T-helper 1 cell (primary cell): ENCODE measurements at places on chromosomes 7 and 10.
A peak's percentile ranks its signal among the peaks of the same experiment; 100 is the strongest.

DNA sequence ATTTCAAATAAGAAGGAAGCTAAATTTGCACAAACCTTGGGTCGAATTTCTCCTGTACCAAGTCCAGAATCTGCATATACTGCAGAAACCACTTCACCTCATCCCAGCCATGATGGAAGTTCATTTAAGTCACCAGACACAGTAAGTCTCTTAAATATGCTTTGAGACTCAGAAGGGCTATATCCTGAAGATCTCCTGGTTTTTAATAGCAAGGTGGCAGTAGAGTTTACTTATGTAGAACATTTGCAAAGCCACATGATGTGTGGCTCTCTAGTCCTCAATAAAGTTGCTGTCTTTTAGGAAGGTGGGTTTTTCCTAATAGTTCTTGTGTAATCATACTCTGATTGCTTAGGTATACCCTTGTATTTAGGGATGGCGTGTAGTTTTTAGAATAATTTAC lies 8.7 kb downstream of the DBF4 start:
- no peak for DNase-seq

GRCh38 chr7:16810112-16810511 lies 5.3 kb upstream of the AGR2 start:
- DNase-seq: no peak

GRCh38 chr7:94060752-94061151 lies 56.6 kb upstream of the BET1 start:
- no peak for DNase-seq

- DNase-seq: no peak
Measured at GRCh38 chr10:87675396-87676376, 16.0 kb downstream of the PAPSS2 start.

DNA sequence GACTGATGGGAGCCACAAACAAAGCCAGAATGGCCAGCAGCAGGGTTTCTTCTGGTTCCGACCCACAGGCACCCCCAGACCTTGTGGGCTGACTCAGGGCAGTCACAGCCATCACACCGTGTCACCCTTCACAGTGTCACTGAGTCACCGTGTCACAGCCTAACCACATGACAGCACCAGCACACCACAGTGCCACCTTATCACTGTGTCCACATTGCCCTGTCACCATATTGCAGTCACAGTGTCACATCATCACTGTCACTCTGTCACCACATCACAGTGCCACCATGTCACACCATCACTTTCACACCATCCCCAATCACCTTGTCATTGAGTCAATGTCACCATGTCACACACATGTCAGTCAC lies 77.0 kb downstream of the OAT start:
- DNase-seq: no peak

- no peak for DNase-seq
Measured at GRCh38 chr10:102647443-102648268, 3.4 kb downstream of the TRIM8 start.

GRCh38 chr7:138948403-138948802 lies 32.8 kb downstream of the KIAA1549 start:
- no peak for DNase-seq

GRCh38 chr7:30969604-30969970 lies 5.8 kb downstream of the GHRHR start:
- DNase-seq: no peak

- DNase-seq: no peak
Measured at GRCh38 chr7:139582130-139582650, 58.7 kb downstream of the CLEC2L start.

DNA sequence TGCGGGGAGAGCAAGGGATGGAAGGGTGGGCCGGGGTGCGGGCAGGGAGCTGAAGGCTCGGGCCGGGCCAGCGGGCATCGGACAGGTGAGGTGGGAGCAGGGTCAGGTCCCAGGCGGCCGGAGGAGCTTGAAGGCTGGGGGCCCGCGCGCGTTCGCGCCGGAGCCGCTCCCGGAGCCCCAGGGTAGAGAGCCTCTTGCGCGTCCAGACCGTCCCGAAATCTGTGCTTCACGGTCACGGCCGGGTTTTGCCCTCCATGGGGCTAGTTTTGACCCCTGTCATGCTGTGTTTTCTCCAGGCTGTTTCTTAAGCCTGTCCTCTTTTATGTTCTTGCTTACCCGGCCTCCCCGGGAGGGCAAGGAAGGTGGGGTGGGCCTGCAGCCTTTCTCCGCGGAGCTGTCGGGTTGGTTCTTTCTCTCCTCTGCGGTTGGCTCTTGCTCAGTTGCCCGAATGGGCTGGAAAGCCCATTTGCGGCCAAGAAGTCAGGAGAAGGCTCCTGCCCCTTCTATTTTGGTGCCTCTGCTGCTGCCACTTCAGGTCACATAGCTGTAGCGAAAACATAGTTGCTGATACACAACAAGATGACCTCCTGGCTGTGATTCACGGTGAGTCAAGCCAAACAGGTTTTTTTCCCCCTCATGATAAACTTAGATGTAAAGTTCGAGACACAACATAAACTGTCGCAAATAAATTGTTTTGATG lies 650 bp downstream of the UBE2D1 start:
- peak; percentile 14 for DNase-seq

DNA sequence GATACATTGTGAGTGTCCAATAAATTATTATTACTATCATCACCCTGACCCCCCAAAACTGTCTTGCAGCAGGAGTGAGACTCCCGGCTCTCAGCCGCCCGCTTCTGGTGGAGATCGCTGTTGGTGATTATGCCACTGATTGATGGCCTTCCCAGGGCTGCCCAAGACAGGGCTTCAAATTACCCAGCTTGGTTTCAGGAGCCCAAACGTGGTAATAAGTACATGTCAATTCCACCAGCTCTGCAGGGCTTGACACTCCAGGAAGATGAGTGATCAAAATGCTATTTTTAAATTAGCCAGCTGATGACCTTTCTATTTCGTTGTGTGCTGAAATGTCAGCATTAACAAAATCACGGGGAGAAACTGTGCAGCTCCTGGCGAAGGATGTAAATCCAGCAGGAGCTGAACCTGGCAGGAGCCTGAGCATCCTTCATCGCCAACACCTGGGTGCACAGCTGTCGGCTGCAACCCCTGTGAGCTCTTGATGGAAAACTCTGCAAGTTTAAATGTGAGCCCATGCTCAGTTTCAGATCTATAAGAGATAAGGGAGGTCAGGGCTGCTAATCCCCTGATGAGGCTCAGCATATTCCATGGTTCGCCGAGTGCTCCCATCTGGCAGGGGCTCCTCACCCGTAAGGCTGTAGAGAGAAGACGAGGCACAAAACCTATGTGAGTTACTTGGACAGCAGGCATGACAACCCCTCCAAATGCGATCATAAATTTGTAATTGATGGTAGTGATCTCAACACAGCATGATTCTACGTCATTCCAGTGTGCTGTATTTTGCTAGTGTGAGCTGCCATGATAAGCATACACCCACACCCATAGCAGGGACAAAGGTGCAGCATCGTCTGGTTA lies 446.3 kb downstream of the TCERG1L start:
- DNase-seq: no peak

- no peak for DNase-seq
Measured at GRCh38 chr7:106721816-106722785, 61.1 kb upstream of the CCDC71L start.

GRCh38 chr7:125847692-125848091 lies 918.1 kb upstream of the POT1 start:
- no peak for DNase-seq

GRCh38 chr7:2123360-2123759 lies 109.4 kb downstream of the MAD1L1 start:
- no peak for DNase-seq

DNA sequence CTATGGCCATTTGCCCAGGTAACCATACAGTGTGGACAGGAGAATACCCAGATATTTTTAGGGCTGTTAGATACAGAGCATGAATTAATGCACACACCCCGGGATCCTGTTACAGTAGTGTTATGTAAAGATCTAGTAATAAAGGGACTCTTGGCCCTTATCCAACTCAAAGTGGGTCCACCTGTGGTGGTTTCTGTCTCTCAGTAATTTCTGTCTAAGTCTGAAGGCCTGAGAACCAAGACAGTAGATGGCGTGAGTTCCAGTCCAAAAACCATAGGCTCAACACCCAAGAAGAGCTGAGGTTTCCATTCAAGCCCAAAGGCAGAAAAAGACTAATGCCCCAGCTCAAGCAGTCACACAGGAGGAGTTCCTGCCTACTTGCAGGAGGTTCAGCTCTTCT lies 277.7 kb downstream of the ZEB1 start:
- no peak for DNase-seq

DNA sequence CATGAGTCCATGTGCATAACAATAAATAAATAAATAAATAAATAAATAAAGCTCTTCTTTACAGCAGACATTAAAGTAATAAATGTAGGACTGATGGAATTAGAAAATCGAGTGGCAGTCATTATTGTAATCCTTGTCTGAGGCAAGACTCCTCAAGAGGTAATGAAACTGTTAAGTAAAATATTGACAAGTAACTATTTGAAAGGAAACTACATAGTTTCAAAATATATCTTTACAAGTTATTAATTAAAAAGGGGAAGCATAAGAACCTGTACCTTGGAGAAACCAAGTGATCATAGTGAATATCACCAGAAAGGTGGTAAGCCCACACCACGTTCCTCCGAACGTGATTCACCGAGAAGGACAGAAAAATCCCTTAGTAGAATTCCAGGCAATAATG lies 285.6 kb upstream of the SORCS1 start:
- DNase-seq: no peak

DNA sequence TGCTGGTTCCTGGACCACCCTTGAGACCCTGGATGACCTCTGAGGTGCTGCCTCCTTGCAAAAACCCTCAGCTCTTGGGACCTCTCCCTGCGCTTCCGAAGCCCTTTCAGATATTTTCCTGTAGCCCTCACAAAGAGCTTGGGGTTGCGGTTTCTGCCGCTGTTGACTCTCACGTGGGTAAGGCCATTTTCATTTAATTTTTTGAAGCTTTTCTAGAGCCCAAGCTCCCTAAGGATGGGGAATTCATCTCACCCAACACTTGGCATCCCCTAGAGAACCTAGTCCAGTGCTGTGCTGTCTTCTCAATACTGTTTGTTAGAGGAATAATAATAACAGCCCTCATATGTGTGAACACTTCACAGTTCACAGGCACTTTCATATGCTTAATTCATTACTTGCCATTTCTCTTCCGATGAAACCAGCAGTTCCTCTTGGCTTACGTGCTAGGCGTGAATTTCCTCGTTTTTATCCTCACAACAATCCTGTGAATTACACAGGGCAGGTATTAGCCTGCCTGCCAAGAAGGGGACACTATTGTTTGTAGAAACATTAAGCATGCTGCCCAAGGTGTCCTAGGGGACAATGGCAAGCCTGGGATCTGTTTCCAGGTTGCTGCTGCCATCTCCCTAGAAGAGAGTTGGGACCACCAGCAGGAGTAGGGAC lies 71.6 kb upstream of the CTBP2 start:
- DNase-seq: no peak

GRCh38 chr7:29239638-29240037 lies 45.1 kb downstream of the CHN2 start:
- no peak for DNase-seq

DNA sequence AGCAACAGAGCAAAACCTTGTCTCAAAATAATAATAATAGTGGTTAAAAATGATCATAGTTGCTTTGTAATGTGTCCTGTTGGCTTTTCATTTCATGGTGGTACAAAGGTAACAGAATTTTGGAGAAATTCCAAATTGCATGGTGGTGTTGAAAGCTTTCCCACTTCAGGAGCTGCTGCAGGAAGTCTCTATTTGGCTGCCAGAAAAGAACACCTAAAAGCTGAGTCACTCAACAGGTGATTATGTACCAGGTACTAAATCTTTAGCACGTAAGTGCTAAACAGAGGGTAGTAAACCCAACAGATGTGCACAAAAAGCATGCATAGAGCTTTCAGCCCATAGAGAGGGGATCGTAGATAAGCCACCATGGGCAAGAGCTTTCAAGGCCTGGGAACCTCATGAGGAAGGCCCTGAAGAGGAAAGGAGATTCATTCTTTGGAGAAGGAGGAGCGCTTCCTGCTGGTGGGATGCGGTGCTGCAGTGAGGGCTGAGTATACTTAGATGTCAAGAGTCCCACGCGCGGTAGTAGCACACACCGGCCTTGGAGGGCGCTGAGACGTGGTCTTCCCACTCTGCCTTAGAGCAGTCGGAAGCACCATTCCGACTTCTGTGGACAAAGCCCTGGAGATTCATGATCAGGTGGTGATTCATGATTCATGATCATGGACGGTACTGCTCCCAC lies 118.7 kb downstream of the RALA start:
- DNase-seq: peak; percentile 26

GRCh38 chr10:101938305-101939007 lies 94.9 kb upstream of the KCNIP2 start:
- DNase-seq: no peak

- DNase-seq: no peak
Measured at GRCh38 chr7:22476824-22477223, 23.2 kb downstream of the STEAP1B start.

- peak; percentile 63 for DNase-seq
Measured at GRCh38 chr7:2864999-2865670, 21.0 kb upstream of the GNA12 start.

DNA sequence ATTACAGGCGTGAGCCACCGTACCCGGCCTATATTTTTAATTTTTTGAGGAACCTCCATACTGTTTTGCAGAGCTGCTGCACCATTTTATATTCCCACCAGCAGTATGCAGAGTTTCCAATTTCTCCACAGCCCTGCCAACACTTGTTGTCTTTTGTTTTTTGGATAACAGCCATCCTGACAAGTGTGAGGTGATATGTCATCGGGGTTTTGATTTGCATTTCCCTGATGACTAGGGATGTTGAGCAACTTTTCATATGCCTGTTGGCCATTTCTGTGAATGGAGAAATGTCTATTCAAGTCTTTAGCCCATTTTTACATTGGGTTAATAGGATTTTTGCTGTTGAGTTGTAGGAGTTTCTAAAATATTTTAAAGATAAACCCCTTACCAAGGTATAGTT lies 22.2 kb downstream of the ENTPD7 start:
- DNase-seq: no peak

DNA sequence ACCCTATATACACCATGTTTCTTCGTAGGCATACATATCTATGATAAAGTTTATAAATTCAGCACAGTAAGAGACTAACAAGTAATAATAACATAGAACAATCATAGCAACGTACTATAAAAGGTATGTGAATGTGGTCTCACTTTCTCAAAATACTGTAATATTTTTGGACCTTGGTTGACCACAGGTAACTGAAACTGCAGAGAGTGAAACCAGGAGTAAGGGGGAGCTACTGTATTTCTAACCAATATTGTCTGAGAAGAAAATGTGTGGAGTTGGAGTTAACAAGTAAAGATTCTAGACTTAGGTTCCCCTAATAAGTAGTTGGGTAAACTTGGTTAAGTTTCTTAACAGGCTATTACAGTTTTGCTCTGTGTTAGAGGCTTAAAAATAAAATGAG lies 72.1 kb downstream of the GNAI1 start:
- DNase-seq: no peak

GRCh38 chr7:157490465-157490912 lies 153.7 kb downstream of the DNAJB6 start:
- no peak for DNase-seq

GRCh38 chr10:93106631-93107072 lies 33.0 kb downstream of the CYP26A1 start:
- no peak for DNase-seq

- no peak for DNase-seq
Measured at GRCh38 chr7:73682745-73683055, 553 bp downstream of the DNAJC30 start.

GRCh38 chr10:48598243-48598935 lies 6.5 kb downstream of the ARHGAP22 start:
- no peak for DNase-seq
